GM12878 (cell line): ENCODE measurements at places on chromosomes 4 and X. TPM values are rescaled to one million over a fixed set of nuclear protein-coding genes. Genes with fewer than 3 reads are reported as not detected.

Gene TMPRSS11A
- not detected in 2 replicates for total RNA-seq

Gene SLC38A5
- total RNA-seq: 95.6 and 102 TPM in 2 replicates

Gene FAM149A
- total RNA-seq: 0.38 and 0.53 TPM in 2 replicates

Gene AFM
- not detected in 2 replicates for total RNA-seq

Gene PF4V1
- total RNA-seq: not detected in 2 replicates

- DNase-seq: no peak
Measured at GRCh38 chrX:23341452-23341851, 6.8 kb downstream of the PTCHD1 start.

- DNase-seq: no peak
Measured at GRCh38 chr4:33467291-33467690, 2747.1 kb downstream of the PCDH7 start.

- no peak for DNase-seq
Measured at GRCh38 chr4:146105464-146105863, 70.1 kb upstream of the LSM6 start.

GRCh38 chr4:74096265-74096980 is 2.6 kb downstream of the CXCL2 start:
- DNase-seq: no peak

DNA sequence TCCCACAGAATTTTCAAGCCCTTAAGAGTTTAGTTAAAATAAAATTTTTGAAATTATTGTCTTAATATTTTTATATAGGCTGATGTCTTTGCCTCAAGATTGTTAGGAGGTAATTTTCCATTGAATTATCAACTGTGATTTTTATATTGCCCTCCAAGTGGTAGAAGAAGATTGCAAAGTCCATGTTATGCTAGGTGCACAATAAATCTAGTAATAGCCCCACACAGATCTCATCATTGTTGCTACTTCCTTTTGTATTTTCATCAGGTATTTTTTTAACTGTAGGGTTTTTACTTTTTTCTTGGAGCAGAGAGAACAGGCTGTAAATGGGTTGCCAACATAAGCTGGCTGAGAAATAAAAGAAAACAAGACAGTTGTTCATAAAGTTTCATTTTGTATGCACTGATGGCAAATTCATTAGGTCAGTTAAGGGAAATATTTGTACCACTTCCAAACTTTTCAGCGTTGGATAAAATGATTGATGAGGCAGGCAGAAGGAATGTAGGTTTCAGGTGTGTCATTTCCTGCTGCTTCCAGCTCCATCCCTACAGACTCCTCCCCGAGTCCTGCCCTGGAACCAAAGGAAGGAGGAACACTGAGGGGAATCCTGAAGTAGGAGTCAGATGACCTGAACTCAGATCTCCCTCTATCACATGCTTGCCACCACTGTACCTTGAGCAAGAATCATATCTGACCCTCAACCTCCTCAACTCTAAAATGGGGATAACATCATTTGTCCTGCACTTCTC is 105.5 kb downstream of the PRRG1 start:
- DNase-seq: no peak

DNA sequence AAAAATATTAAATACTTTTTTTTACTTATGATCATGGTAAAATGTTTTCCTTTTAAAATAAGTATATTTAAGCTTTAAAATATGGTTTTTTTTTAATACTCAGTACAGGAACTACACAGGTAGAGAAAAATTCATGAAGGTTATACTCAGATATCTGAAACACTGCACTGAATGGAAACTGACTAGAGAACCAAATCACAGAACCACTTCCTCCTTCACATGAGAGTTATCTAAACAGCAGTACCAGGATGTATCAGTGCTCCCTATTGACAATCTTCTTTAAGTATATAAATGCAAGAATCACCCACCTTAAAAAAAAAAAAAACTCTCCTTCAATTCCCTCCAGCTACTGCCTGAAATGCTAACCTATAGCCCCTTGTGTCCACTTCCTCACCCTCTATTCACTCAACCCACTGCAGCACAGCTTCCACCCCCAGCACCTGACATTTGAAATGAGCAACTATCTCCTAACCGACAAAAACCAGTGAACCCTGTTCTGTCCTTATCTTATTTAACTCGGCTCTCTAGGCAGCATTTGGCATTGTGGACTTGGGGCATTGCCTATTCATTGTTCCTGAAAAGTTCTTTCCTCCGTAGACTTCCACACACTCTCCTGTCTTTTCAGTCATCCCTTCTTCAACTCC is 9.1 kb downstream of the SLC7A3 start:
- no peak for DNase-seq

GRCh38 chrX:149950681-149951080 is 12.4 kb upstream of the EOLA2 start:
- DNase-seq: no peak

DNA sequence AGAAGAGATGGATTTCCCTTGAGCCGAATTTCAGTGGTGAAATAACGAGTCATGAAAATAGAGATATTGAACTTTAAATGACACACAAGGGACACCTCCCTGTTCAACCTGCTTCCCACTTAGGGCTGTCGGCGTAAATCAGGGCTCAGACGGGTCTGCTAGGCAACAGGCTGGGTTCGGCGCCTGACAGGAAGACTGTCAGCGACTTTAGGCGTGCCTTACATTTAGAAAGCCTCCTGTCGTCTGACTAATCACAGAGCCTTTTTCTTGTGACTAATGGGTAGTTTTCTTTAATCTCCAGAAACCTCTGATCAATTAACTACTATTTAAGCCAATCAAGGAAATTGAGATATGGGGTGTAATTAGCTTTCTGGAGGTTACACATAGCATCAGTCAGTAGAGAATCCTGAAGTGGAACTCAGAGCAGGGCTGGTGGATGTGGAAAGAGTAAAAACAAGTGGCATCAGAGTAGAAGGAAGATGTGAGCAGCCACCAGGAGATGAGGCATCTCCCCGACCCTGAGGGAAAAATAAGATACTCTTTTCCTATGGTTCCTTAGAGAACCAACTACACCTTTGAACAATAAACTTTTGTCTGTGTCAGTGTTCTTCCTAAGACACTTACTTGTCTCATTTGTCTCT is 86.2 kb upstream of the HS3ST1 start:
- no peak for DNase-seq
